ENCODE measurements at places on chromosomes 3 and 15.
A peak's percentile ranks its signal among the peaks of the same experiment; 100 is the strongest.

DNA sequence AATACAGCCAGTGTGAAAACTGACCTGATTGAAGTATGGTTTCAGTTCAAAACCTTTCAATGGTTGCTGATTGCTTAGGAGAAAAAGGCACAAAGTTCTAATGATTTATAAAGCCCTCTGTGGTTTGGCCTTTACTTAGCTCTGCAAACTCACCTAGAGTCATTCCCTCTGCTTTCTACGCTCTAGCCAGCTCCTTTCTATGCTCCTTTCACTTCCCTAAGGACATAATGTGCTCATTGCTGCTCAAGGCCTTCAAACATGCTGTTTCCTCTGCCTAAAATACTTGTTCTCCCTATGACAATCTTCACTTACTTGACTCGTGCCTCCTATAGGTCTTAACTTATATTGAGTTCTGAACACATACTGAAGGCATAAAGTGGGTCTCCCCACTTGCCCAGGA lies 19.0 kb downstream of the RPL39L start:
- no peak for DNase-seq

DNA sequence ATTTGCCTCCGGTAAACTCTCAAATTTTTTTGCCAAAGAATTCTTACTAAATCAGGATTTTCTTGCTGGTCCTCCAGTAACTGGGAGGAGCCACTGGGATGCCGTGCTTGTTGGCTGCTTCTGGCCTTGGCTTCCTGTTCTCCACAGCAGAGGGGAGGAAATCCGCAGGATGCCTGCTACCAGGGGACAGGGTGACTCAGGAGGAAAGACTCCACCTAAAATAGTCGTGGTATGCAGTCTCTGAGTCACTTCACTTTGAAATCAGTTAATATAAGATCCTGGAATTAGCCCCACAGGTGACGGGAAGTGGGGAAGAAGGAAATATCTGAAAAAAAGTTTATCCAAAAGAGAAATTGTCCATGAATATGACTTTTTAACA lies 6.5 kb upstream of the TM4SF18 start:
- no peak for DNase-seq

DNA sequence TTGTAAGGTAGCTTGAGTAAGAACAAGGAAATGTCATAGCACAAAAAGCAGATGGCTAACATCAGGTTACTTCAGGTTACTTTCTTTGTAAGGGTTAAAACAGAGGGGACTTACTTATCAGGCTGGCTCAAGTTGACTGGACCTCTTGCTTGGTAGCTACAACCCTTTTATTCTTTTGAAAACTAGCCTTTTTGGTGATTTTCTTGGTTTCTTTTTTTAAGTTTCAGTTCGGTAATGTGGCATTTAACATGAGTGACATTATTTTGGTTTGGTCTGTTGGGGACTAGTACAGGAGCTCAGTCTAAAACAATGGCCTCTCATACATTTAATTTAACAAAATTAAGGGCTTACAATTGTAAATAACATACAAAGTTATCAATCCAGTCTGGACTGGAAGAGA lies 621.4 kb downstream of the OTOL1 start:
- no peak for DNase-seq

DNA sequence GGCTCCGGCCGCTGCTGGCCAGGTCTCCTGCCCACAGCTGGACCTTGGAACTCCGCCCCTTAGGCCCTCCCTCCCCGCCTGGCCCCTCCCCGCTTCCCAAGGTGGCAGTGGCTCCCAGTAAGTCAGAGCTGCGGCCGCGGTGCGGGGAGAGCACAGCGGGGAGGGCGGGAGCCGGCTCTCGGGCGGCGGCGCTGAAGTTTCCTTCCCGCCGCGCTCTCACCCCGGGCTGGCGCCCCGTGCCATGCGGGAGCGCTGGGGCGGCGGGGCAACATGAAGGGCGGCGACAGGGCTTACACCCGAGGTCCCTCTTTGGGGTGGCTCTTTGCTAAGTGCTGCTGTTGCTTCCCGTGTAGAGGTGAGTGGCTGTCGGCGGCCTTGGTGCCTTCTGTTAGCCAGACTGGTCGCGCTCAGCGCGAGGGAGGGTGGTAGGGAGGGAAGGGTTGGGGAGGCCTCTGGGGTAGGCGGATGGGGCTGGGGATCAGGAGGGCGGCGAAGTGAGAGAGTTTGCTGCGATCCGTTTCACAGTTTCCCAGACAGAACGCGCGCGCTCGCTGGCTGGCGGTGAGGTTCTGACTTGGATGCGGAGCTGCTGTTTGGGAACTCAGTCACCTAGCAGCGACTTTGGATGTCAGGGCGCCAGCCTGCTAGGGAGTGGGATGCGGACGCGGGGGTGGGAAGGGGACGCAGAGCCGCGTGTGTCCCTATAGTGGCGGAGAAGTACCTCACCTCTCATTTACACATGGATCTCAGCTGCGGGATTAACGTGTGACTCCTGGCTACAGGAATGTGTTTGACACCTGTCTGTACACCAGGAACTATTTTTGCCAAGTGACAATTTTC lies 145.5 kb upstream of the UMPS start:
- DNase-seq, result peak; percentile 90

- no peak for DNase-seq
Measured at GRCh38 chr3:58044691-58045483, 36.7 kb downstream of the FLNB start.

- DNase-seq, result no peak
Measured at GRCh38 chr3:72301779-72302178, 516.8 kb upstream of the PROK2 start.

GRCh38 chr15:30865257-30865656 lies 38.5 kb upstream of the FAN1 start:
- no peak for DNase-seq

- no peak for DNase-seq
Measured at GRCh38 chr3:38588371-38588971, 61.0 kb downstream of the SCN5A start.

DNA sequence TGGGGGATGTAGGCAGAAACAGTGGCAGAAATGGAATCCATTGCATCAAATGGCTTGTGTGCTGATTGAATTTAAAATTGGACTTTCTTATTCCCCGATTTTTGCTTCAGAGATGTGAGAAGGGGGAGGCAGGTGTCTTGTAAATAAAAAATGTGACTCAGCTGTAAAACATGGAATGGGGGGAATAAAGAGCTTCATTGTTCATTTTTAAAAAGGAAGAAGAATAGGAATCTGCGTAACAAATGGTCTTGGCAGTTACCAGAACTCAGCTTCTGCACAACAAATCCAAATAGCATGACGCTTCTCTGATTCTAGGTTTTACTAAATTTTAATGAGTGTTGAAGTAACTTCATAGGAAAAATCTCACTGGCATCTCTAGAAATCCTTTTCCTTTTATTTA lies 323.9 kb upstream of the GBE1 start:
- no peak for DNase-seq

GRCh38 chr3:105608623-105609022 lies 241.9 kb downstream of the ALCAM start:
- DNase-seq, result peak; percentile 11

- no peak for DNase-seq
Measured at GRCh38 chr3:164737174-164737573, 341.1 kb downstream of the SI start.

DNA sequence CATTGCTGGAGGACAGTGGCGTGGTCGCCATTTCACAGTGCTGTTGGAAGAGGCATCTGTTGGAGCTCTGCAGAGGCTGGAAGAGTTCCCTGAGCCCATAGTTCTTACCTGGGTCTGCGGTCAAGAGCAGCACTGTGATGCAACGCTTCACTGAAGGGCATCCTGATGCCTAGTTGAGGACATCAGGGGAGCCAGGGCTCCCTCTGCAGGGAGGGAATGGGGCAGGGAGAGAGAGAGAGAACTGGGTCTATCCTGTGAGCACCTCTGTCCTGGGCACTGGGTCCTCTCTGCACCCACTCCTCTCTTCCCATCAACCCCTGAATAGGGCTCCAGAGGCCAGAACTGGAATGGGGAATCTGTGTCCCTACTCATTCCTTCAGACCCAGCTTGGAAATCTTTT lies 23.9 kb upstream of the MOBP start:
- DNase-seq, result no peak

DNA sequence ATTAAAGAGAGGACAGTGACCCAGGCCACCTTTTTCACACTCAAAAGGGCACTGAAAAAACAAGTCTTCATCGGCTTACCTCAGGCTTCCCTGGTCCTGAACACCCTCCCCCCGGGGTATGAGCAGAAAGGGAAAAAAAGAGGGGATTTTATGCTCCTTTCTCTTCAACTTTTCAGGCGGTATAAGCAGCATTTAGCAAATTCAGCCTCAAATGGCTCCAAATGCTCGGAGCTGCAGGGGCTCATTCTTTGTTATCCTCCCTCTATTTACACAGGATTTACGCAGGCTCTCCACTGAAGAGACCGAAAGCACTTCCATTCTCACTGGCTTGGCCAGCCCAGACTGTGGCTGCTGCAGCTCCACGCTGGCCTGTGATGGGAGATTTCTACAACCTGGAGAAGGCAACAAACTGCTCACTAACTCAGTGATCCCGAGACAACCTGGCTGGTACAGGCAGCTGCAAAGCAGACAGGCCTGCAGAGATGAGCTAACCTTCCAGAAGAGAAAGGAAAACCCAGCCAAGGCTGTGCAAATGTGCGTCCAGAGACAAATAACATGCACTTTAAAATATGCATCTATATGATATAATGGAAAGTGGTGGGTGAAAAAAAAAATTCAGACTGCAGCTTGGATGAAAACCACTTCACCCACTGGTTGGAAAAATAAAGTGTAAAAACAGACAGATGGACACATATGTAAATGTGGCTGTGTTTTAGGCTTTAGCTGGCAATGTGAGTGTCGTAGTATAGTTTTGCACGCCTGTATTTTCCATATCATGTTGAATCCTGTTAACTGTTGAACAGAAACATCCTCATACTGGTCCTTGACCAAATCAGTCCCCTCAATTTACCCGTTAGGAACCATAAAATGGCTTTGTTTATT lies 54.2 kb downstream of the MEIS2 start:
- DNase-seq, result peak; percentile 93

DNA sequence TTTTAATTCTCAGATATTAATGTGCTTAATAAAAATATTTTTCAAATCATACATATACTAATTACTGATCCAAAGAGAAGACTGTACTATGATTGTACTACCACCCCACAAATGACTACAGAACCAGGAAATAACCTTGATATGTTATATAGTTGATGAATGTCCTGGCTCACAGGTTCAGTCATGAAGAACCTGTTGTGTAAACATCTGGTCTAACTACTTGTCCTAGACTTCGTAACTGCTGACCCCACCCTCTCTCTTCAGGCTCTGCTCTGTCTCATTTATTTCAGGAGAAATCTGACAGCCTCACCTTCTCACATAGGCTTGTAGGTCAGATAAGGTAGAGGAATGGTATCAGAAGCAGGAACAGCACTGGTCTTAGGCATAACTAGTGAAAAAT lies 14.7 kb upstream of the CSTA start:
- no peak for DNase-seq

GRCh38 chr3:23865595-23866396 lies 51.0 kb downstream of the NKIRAS1 start:
- DNase-seq, result peak; percentile 59

DNA sequence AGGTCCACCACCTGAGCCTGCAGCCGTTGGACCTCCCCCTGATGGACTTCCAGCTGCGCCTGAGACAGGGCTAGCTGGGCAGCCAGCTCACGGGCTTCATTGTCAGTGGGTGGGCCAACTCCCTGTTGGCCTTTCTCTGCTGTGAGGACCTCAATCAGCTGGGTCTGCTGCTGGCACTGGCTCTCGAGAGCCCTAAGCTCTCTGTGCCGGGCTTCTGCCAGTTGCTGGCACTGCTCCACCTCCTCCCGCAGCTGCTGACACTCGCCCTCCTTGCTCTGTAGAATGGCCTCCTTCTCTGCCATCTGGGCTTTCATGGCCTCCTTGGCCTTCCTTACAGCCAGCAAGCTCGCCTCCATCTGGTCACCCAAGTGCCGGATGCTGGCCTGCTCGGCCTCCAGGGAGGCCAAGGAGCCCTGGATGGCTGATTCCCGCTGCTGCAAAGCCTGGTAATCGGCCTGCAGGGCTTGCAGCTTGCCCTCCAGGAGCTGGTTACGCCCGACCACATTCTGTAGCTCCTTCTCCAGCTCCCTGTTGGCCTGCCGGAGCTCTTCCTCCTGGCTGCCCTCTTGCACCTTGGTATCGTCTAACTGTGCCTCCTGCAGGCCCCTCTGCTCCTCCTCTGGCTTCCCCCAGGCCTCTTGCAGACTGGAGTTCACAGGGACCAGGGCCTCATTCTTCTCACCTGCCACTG lies 23.8 kb downstream of the CXCR6 start:
- no peak for DNase-seq

GRCh38 chr3:166263460-166263859 lies 426.2 kb upstream of the BCHE start:
- no peak for DNase-seq

- no peak for DNase-seq
Measured at GRCh38 chr3:141336672-141337522, 31.4 kb upstream of the ZBTB38 start.

DNA sequence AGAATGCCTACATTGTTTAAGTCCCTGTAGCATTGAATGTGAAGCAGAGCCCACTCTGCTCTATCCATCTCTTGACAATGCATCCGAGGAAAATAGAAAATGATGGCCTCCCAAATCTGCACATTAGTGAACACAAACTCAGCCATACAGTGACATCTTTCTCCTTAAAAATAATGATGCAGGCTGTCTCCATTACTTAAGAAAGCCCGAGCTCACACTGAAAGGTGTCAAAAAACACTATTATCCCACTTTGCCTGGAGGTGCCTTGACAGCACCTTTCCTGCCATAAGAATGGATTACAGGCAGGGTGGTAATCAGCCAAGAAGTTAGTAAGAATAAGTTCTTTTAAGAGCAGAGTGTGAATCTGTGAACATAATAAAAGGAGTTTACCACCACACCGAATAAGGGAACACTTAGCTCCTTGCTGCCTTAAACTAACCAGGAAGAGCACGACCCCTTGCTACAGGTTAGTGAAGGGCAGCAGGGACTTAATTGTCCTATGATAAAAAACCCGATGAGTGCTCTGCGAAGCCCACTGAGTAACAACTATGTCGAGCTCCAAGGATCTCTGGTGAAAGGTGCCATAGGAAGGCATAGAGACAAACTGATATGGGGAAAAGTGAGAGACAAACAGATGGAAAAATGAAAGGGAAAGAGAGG lies 123.2 kb upstream of the TUSC7 start:
- peak; percentile 14 for DNase-seq

- no peak for DNase-seq
Measured at GRCh38 chr3:190972840-190973270, 110.4 kb upstream of the GMNC start.

Measured in neural progenitor cell (in vitro differentiated cells).